ENCODE measurements at places on chromosomes 4 and X.

GRCh38 chr4:26120098-26120825, 200.6 kb upstream of the RBPJ start:
- no peak for DNase-seq

- no peak for DNase-seq
Observed at GRCh38 chrX:81414630-81415029, 212.7 kb downstream of the SH3BGRL start.

DNA sequence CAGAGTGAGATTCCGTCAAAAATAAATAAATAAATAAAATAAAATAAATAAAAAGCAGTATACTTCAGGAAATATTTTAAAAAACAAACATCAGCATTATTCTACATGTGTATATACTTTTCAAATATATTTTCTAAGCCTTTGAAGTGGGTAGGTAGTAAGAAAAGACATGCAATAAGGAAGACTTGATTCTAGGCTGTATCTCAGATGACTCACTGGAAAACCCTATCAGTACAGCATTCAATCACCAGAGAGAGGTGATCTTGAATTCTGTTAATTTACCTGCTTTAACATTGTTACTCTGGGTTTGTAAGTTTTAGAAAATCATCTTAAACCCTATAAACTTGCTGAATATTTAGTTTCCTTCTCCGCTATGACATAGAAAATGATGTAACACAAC, 106.6 kb upstream of the NAP1L5 start:
- DNase-seq: no peak

DNA sequence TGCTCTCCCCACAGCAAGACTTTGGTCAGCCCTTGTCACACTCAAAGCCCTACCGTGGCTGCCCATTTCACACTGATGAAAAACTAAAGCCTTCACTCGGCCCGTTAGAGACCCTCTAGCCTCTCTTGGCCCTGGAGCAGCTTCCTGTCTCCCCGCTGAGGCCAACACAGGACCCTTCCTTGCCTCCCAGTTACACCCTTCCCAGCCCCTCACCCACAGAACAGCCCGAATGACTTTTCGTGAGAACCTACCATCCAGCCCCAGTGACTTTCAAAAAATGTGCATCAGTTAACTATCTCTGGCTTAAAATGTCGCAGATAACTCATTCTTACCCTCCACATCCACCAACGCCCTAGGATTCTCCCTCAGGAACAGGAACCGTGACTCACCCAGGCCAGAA, 756 bp upstream of the TAF9B start:
- no peak for DNase-seq

- DNase-seq: no peak
Observed at GRCh38 chr4:142405695-142406498, 440.2 kb downstream of the INPP4B start.

DNA sequence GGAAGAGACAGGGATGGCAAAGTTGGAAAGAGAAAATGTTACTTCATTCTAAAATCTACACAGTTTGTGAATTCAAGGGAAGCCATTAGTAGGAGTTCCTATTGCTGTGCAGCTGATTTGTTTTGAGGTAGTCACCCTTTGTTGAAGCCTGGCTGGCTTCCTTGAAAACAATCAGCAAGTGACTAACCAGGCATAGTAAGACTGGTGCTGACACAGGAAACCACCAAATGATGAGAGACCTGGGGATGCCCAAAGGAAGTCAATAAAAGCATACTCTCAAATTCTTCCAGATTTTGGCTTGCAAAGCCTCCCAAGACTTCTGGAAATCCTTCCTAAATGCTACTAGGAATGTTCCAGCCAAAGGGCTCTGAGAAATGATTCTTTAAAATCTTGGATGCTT, 23.9 kb upstream of the PRDM8 start:
- DNase-seq: peak; percentile 44

- no peak for DNase-seq
Observed at GRCh38 chr4:31877429-31877828, 1157.3 kb downstream of the PCDH7 start.

DNA sequence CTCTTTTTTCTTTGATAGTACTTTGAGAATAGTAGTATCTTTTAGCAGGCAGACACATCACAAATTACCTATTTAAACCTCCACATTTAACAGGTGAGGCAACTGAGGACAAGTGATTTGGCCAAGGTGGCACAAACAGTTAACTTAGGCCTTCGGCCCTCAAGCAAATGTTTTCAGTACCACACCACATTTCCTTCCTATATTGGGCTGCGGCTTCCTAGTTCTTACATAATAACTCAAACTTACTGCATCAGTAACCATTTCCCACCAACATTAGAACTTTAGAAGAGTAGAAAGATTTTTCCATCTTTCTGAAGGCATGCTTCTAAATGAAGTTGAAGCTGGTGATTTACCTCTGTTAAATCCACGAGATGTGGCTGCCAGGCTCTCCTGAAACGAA, 63.2 kb upstream of the SLC4A4 start:
- DNase-seq: no peak

- DNase-seq: no peak
Observed at GRCh38 chr4:114558446-114559020, 40.1 kb upstream of the UGT8 start.

Data from AG04449 (cell line).